Nephron progenitor cell (in vitro differentiated cells): ENCODE measurements at places on chromosomes 13 and 19.

- DNase-seq = peak; percentile 45
Observed at GRCh38 chr19:49362929-49363267, 682 bp upstream of the TEAD2 start.

GRCh38 chr19:50649433-50650391, at the start of gene C19orf81:
TSS of gene C19orf81 (plus strand) at chr19:50649445. CDS start at chr19:50649445, 0 bp downstream.
- DNase-seq = peak; percentile 53

DNA sequence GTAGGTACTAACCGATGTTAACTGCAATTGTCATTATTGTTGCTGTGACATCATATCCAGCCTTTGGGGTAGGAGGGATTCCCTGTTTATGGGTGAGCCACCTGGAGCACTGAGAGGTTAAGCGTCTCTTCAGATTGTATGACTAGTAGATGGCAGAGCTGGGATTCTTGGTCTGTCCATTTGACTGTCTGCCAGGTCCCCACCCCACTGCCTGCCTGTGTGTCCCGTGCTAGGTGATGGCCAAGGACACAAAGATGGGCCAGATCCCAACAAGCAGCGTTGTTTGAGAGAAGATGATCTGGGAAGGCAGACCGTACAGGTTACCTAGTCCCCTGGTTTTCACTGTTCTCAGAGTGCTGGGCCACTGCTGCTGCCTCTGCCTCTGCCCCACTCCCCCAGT, 16.6 kb downstream of the PPP2R1A start:
- no peak for DNase-seq

DNA sequence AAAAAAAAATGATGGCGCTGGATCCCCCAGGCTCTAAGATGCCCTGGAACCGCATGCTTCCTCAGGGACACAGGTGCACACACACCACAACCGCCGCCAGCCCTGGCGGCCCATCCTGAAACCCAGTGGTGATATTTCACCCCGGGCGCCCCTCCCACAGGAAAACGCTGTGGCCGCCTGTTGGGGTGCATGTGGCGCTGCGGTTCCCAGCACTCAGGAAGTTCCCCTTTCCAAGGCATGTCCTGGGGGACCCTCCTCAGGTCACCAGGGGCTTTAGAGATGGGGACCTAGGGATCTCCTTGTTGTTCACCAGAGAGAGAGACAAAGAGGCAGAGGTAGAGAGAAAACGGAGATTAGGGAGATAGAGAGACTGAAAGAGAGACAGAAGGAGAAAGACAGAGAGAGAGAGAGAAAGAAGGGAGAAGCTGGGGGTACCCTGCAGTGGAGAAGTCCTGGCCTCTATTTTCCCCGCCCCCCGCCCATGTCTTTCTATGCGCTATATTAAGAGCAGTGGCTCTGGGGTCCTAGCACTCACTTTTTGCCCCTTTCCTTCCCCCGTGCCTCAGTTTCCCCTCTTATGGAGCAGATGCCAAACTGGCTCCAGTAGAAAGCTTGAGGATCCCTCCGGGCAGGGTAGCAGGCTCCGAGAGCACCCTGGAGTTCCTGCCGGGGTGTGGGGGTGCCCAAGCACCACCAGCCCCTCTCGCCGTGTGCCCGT, 2.3 kb downstream of the ADGRE2 start:
- DNase-seq = no peak

GRCh38 chr19:9586764-9587163, 2.5 kb upstream of the ZNF121 start:
- DNase-seq = peak; percentile 71

GRCh38 chr13:97228850-97229521, 6.9 kb downstream of the MBNL2 start:
- DNase-seq = no peak

GRCh38 chr19:610801-611480, 21.3 kb downstream of the HCN2 start:
- DNase-seq = peak; percentile 54

DNA sequence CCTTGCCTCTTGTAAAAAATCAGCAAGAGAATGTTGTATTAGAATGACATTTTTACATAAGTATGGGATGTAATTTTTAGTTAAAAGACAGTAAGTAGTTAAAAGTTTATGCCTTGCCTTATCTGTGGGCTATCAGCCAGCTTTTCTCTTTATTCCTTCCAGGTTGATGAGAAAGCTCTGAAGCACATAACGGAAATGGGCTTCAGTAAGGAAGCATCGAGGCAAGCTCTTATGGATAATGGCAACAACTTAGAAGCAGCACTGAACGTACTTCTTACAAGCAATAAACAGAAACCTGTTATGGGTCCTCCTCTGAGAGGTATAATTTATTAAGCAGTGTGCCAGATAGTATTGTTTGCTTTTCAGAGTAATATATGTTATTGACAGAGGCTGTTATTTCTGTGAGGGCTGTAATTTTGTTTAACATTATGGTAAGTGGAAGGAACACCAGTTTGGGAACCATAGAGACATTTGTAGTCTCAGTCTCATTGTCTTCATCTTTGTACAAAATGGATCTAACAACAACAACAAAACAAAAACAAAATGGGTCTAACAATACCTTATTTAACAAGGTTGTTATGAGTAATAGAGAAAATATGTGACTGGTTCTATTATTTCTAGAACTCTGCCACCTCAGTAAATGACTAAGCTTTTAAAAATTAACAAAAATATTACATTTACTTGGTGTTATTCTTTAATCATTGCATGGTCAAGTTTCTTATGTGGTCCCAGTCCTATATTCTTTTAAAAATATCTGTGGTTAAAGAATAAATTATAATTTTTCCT, 112.8 kb downstream of the TDRD3 start:
- DNase-seq = no peak

GRCh38 chr19:34960103-34960805, 3.8 kb downstream of the ZNF792 start:
- no peak for DNase-seq

DNA sequence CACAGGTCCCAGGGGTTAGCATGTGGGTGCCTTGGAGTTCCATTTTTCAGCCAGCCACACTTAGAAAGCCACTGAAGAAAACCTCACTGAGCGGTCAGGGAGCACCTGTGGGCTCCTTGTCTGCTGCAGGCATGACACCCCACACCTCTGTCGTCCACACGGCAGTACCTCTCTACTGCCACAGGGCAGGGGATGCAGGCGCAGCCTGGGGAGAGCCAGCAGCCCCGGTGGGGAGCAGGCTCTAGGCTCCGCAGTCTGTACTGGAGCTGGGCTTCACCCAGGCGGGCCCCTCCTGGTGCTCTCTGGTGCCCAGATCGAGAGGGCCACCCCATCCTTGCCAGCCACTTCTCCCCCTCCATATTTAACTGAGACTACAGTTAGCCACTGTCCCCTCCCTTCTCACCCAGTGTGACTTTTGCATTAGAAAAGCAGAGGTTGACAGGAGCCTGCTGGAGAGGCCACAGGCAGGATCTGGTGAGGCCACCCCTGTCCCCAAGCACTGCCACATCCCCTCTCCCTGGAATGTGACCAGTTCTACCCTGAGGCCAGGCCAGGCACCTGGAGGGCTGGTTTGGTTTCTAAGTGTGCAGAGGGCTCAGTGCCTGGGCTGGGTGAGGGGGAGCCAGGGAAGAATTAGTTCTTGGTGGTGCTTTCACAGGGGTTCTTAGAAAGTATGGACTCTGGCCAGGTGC, 104.4 kb downstream of the KDM4B start:
- no peak for DNase-seq

GRCh38 chr13:47859165-47859564, 141.9 kb downstream of the SUCLA2 start:
- no peak for DNase-seq

DNA sequence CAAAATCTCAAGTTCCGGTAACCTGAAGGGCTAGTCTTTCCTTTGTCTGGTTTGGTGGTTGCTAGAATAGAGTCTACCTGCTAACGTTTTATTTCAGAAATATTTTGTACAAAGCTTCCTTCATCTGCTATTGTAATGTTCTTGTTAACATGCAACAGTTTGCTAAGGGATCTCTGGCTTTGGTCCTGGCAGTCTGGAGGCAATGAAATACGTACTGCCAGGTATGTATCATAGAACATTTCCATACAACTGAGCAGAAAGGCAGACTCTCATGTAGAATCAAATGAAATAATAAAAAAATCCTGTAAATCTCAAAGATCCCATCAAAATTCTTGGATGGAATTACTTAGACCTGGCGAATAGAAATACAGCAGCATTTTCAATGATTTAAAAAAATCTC, 8.8 kb upstream of the CSNK1A1L start:
- no peak for DNase-seq

DNA sequence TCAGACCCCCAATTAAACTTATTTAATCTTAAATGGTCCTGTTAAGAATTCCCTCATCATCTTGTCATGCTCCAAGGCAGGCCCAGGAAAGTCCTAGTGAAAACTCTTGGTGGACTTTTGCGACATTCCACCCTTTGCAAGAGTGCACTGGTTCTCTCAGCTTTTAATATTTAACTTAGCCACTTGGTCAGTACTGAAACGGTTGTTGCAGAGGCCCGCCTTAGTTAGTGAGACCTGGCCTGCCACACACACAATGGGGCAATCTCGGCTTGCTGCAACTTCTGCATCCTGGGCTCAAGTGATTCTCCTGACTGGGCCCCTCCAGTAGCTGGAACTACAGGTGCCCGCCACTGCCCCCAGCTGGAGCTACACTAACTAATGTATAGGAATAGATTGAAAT, 1366.0 kb downstream of the UQCRFS1 start:
- DNase-seq = no peak
